Activated T-helper 9 cell treated with anti-CD3 and anti-CD28 coated beads, Interleukin-2, amount 50 U/mL, for 16 hours (primary cell): ENCODE measurements at places on chromosomes 16 and 17.

DNA sequence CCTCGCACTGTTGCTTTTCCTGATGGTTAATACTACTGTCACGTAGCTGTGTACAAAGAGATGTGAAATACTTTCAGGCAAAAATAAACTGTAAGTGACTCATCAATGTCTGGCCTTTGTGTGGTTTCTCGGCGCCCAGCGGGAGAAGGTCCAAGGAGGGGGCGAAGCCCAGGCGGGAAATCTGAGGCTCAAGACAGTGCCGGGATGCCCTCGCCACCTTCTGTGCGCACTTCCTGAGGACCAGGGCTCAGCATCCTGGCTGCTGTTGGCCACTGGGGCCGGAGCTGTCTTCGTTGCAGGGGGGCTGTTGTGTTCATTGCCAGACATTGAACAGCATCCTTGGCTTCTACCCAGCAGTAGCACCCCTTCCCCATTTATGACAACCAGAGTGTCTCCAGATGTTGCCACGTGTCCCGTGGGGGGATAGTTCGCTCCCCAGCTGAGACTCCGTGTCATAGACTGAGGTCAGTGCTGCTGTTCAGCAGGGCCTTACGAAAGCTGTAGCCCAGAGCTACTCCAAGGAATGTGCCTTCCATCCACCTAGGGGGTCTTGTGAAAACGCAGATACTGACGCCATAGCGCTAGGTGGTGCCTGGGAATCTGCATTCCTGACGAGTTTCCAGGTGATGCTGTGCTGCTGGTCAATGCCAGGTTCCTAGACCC, 67.3 kb upstream of the PLCG2 start:
- no peak for DNase-seq

GRCh38 chr17:50534222-50534978, 1.9 kb downstream of the EPN3 start:
- DNase-seq, result no peak

DNA sequence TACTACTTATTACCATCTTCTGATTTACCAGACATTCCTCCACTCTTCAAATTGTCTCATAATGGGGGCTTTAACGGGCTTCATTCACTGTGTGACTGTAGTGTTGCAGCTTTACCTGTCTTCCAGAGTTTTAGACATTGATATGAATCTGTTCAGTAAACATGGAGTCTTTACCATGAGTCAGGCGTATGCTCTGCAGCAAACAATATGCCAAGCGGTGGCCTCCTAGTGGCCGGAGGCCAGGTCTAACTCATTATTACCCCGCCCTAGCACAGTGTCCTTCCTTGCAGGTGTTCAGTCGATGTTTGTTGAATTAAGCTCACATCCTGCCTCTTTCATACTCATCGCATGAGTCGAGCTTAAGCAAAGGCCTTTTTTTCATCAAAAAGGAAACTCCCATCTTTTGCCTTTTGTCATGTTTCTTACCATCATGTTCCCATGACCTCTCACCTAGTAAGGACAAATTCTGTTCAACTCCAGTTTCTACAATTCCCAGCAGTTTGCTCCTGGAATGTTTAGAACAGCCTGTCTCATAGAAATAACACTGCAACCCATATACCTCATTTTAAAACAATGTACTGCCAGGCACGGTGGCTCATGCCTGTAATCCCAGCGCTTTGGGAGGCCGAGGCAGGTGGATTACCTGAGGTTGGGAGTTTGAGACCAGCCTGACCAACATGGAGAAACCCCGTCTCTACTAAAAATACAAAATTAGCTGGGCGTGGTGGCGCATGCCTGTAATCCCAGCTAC, 39.4 kb downstream of the TUBD1 start:
- peak; percentile 39 for DNase-seq

DNA sequence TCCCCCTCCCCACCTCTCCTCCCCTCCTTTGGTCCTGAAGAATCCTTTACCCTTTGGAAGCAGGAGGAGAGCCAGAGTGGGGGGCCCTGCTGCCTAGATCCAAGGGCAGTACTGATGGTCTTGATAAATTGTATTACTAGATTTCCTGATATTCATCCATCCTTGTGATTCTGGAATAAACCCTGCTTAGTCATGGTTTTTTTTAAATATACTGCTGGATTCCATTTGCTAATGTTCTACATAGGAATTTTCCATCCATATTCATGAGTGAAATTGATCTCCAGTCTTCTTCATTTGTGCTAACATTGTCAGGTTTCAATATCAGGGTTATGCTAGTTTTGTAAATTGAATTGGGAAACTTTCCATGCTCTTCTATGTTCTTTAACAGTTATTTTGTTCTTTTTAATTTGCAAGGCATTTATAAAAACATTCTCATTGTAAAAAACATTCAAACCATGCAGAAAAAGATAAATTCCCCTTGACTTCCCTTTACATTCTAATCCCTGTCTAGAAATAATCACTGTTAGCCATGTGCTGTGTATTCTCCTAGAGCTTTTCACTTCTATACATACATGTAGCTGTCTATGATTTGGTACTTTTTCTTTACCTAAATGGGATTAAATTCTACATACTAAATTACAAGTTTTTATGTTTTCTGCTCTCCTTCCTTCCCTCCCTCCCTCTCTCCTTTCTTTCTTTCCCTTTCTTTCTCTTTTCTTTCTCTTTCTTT, 56.7 kb downstream of the CCDC42 start:
- no peak for DNase-seq

GRCh38 chr17:8004899-8005298, 2.5 kb downstream of the GUCY2D start:
- DNase-seq, result no peak

GRCh38 chr17:60525328-60525684, 736 bp downstream of the APPBP2 start:
- no peak for DNase-seq

GRCh38 chr17:32443827-32444300, 446 bp upstream of the PSMD11 start:
- no peak for DNase-seq

GRCh38 chr16:31350275-31351005, 4.5 kb upstream of the ITGAX start:
- DNase-seq, result no peak

- peak; percentile 60 for DNase-seq
These were observed at the start of gene TSPOAP1 for GRCh38 chr17:58328195-58329034. TSS of gene TSPOAP1 (minus strand) at chr17:58328795. CDS start at chr17:58327920, 875 bp downstream.

DNA sequence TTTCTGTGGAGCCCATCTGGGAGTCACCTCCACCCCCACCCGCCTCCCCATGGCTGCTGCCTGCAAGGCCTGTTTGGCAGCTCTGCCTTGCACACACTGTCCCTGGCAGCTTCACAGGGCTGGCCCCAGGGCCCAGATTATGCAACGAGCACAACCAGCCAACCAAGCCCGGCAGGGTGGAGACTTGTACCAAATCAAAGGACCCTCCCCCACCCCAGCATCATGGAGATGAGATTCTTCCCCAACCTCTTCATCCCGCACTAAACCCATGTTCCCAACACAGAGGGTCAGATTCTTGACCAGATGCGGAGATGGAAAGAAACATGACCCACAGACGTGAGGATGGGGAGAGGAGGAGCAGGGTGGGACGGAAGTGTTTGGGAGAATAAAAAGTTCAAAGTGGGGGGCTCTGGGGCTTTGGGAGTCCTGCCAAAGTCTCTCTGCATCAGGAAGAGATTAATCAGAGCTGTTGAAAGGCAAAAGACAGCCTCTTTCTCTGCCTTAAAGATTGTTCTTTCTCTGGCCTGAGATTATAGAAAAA, 3.8 kb downstream of the SMARCD2 start:
- DNase-seq, result no peak

DNA sequence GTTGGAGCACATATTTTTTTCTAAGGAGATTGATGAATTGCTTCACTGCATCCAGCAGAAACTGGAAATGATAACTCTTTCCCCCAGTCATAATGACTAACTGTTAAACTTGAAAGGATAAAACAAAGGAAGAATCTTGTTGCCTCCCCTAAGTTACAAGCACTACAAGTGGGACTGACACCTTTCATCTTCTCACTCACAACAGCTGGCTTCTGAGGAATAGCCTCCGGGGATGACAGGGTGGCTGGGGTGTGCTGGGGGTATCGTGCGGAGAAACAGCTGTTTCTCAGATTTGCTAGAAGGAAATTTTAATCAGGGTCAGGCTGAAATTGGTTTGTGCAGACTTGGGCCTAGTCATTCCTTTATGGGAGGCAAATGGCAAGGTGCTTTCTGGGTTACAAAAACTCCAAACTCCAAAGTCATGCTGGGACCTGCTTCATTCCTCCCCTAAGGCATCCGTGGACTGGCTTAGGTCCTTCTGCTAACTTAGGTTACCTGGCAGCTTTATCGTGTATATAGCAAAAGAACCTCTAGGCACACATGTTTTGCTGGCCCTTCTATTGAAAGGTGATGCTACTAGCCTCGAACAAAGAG, 557.2 kb downstream of the TOX3 start:
- no peak for DNase-seq

DNA sequence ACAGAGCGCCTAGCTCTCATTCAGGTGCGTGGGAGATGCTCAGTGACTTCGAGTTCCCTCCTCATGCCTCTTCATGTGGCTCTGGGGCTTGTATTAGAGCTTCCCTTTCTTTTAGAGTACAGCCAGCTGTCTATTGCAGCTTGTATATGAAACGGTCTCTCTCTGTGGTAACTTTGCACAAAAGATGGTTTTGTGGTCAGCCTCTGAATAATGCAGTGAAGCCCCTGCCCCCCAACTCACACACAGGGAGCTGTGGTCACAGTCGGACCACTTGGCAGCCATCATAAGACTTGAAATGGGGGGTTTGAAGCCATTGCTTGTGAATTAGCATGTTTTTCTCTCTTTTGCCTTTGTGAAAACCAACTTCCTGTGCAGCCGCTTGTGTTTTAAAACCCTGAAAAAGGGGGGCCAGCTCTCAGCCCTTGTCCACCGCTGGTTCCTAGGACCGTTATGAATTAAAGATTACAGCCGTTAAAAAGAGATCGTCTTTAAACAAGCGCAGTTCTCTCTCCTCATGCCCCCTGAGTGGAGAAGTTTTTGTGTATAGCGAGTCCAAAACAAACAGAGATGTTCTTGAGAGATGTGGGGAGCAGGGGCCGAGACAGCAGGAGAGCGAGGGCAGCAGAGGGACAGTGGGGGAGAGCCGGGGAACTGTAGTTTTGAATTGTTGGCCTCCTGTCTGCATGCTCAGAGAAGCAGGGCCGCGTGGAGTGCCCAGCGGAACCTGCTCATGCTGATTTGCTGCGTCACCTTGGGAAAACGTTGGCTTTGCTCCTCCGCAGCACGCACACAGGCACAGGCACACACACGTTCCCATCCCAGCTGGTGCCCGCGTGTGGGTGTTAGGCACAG, 199.0 kb downstream of the MSI2 start:
- DNase-seq, result no peak
